ENCODE measurements at places on chromosomes 2 and 18.

GRCh38 chr2:177460973-177461585 lies 68.5 kb downstream of the AGPS start:
- DNase-seq = no peak

DNA sequence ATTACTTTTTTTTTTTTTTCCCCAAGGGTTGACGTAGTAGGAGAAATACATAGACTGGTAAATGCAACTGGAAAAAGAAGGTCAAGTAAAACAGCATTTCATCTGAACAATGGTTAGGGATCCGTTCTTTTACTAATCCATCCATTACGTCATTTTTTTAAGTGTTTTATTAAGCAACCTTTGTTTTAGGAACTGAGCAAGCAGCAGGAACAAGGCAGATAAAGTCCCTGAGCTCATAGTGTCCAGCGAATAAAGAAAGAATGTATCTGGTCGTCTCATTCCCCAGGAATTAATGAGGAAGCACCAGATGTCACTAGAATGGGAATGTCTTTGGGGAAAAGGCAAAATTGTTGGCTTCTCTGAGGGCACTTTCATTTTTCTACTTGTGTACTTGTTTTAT lies 842.4 kb downstream of the TDRD15 start:
- no peak for DNase-seq

- DNase-seq = no peak
Measured at GRCh38 chr2:69087912-69088240, 74.9 kb downstream of the ANTXR1 start.

GRCh38 chr2:233178994-233179847 lies 72.3 kb upstream of the ATG16L1 start:
- no peak for DNase-seq

GRCh38 chr2:60644951-60645350 lies 91.5 kb upstream of the BCL11A start:
- no peak for DNase-seq

GRCh38 chr18:36625386-36625785 lies 203.4 kb downstream of the TPGS2 start:
- DNase-seq = no peak

DNA sequence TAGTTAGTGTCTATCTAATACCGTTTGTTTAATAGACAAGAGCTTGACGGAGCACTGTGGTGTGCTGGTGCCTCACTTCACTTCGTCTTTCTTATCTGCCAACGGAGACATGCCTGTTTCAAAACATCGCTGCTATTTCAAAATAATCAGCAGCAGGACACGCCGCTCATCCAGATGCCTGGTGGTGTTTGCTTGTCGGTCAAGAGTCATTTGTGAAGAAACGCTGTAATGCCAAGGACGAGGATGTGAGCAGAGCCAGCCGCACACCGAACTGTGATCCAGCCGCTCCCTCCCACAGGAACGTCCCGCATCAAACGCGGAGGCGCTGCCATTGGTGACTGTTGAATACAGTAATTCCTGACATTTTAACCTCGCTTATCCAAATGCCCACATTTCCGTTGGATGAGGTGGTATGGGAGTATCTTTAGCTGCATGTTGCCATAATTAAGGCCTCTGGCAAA lies 432.4 kb downstream of the FBXO15 start:
- DNase-seq = no peak

GRCh38 chr18:57802213-57803102 lies 657 bp downstream of the ATP8B1 start:
- peak; percentile 6 for DNase-seq

DNA sequence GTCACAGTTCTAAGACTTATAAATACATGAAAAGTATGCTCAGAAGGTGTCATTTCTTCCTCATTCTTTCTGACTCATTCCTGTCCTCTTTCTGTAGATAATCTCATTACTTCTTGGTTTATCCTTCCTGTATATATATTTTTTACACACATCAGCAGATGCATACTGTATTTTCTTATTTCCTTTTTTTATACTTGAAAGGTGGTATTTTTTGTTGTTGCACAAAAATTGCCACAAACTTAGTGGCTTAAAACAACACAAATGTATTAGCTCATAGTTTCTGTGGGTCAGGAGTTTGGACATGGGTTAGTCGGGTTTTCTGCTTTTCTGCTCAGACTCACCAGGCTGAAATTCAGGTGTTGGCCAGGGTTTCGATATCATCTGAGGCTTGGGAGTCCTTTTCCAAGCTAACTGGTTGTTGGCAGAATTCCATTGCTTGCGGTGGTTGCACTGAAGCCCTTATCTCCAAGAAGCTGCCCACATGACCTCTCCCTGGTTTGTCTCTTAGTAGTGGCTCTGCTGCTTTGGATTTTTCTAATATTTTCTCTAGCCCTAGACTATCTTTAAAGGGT lies 162.6 kb downstream of the FMNL2 start:
- no peak for DNase-seq

- no peak for DNase-seq
Measured at GRCh38 chr18:6484659-6485058, 69.9 kb upstream of the L3MBTL4 start.

DNA sequence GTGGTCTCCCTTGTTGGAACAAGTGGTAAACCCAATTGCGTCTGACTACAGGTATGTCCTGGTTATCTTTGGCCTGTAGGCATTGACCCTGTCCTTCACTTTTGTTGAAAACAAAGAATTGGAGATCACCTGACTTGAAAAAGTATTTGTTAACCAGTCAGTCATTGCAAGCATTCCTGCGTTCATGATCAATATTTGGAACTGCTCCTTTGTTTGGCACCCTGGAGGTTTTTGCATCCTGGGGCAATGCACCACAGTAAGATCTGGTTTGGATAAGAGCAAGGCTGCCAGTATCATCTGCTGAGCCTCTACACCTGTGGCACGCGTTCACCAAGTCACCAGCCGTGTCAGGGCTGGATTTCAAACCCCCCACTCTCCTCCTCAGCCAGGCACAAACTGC lies 115.7 kb downstream of the DNAH6 start:
- no peak for DNase-seq

DNA sequence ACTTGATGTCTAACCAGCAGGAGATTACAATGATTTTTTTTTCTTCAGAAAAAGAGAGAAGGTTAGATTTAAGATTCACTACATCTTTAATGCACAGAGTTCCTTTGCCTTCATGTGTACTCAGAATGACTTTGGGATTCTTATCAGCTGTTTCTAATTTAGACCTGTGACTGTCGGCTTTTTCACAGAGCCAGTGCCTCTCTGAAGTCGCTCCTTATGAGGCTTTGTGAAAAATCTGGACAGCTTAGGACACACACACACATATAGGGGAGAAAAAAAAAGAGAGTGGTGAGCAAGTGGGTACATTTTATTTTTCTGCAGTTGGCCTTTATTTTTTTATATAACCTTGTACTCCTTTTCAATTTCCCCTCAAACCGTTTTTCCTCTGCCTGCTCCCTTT lies 893.1 kb upstream of the CELF4 start:
- no peak for DNase-seq

DNA sequence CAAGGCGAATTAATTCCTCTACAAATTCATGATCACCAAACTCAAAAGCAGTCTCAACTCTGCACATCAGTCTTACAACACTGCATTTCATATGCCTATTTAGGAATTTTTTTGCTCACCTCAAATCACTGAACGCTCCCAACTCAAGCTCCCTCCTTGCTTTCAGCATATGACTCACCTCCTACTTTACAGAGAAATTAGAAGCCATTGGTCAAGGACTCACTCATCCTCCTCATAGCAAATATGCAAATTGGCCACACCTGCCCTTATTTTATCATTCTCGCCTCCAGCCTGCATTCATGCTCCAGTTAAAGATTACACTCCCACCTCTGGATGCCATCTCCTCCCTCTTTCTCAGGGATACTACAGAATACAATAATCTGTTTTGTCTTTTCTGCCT lies 148.8 kb downstream of the MBD2 start:
- DNase-seq = no peak

- no peak for DNase-seq
Measured at GRCh38 chr18:3547891-3548615, 98.1 kb downstream of the TGIF1 start.

- DNase-seq = no peak
Measured at GRCh38 chr2:68727683-68728375, 6.8 kb upstream of the ARHGAP25 start.

DNA sequence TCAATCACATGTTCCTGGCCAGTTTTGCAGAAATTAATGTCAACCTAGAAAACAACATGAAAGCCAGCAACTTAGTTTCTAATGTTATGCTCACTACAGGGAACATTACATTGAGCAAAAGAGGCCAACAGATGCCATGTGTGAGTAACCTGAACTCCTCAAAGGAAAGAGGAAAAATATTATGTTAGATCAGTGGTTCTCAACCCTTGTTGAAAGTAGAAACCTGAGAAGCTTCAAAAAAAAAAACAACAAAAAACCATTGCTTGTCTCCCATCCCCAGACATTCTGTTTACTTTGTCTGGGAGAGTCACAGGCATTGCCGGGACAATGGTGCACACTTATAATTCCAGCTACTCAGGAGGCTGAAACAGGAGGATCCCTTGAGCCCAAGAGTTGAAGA lies 57.7 kb downstream of the METTL4 start:
- no peak for DNase-seq

DNA sequence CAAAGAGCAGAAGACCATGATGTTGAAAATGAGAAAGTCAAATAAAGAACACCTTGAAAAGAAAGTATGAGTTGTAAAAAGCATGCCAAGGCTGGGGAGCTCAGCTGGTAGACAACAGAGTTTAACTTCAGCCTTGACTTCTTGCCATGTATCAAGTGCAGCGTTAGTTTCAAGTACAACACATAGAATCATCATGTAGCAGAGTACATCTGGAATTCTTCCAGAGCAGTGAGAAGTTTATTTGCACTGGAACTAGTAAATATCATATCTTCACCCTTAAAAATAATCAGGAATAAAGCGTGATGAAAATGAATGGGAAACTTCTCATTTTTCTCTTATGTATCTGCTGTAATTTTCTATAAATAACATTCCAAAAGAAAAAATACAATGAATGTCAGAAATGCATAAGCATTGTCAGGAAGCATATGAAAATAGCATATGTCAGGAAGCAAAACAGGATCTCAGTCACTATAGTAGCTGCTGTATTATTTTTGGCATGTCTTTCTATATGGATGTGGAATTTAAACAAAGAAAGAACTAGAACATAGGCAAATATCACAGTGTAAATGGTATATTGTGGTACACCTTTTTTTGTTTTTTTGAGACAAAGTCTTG lies 10.1 kb upstream of the SULT1C4 start:
- no peak for DNase-seq

DNA sequence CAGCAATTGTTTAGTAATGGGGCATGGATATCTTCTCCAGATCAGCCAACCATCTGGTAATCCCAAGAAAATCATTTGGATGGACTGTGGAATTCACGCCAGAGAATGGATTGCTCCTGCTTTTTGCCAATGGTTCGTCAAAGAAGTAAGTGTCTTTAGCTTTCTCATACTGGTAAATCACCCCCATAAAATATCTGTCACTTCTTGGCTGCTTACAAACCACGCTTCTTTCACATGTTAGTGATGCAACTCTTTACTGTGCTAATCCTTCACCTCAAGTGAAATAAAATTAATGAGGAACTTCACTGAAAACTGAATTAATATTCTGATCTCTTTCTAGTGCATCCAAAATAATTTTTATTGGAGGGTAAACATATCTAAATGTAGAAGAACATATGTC lies 18.9 kb downstream of the CPO start:
- DNase-seq = no peak

DNA sequence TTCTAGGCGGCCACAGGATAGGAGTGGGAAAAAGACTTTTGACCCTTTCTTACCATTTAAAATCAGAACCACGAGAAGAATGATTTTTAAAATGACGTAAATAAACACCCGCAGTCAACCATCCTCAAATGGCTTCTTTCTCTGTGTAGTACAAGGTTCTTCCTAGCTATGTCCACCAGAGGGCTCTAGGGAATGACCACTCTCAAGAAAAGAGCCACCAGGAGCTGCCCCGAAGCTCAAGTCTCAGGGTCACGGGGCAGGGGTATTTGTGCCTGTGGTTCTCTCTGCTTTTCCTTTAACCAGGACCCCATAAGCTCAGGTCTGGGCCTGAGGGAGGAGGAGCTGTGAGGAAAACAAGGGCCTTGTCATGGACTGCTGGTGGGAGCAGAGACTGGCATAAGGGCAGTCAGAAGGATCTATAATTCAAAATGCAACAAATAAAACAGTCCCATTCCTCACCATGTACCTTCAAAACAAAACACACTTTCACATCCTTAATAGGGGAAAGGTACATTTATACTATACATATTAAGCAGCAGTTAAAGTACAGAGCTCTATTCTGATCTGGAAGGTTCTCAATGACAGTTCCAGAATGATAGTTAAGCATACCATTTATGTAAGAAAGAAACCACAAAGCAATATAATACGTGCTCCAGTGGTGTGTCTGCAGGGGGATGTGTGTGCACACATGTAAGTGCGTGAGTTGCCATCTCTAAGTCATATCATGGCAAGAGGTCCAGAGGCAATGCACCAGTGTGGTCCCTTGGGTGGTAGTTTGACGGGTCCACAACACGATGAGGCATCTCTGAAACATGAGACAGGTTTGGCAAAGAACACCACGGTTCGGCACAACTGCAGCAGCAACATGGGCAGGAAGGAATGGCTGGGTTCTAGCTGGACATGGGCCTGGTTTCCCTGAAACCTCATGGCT lies 18.6 kb downstream of the LYPD1 start:
- no peak for DNase-seq

GRCh38 chr2:25669520-25669919 lies 3.9 kb downstream of the DTNB start:
- DNase-seq = no peak

DNA sequence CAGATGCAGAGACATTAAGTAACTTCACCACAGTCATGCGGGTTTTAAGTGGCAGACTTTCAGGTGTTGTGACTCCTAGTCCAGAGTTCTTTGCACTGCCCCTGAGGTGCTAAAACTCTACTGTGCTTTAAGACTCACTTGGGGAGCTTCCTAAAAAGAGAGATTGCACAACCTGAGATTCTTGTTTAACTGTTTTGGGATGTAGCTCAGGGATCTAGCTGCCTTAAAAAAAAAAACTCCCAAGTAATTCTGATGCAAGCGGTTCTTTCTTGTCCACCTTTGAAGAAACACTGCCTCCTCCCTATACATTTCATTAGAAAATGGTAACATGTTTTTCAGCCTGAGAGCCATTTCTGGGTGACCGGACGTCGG lies 13.0 kb downstream of the IL37 start:
- DNase-seq = no peak
